Putamen (tissue), 1 donor: ENCODE measurements at places on chromosomes 12 and 14.

GRCh38 chr12:111428728-111429175, 23.0 kb downstream of the SH2B3 start:
- DNase-seq: no peak

GRCh38 chr12:100141666-100141997, 1.0 kb downstream of the BLTP3B start:
- peak; percentile 39 for DNase-seq

DNA sequence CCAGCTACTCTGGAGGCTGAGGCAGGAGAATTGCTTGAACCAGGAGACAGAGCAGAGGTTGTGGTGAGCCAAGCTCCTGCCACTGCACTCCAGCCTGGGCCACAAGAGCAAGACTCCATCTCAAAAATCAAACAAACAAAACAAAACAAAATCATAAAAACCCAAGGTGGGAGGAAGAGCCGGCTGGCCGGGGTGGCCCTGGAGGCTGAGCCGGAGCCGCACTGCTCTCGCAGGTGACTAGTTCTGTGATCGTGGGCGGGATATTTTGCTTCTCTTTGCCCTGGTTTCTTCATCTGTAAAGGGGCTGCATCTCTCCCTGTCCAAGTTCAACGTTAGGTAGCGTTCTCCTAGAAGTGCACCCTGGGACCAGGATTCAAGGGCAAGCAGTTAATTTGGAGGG, 73.4 kb downstream of the KIF26A start:
- DNase-seq: no peak

- DNase-seq: no peak
These were observed 210.3 kb upstream of the SFSWAP start for GRCh38 chr12:131500564-131500963.

DNA sequence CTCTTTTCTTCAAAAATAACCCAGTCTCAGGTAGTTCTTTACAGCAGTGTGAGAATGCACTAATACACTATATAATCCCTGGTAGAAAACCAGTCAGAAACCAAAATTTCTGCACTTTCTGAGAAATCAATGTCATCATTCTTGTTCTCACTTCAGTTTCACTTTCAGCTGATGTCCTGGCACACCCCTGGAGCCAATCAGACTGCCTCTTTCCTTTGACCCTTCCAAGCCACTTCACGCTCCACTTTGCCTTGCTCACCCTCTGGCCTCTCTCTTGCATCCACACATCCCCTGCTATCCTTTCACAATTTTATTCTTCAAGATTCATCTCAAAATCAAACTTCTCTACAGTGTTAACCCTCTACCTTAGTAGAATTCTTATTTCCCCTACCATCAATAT, 181.1 kb downstream of the ASCL1 start:
- DNase-seq: no peak

- DNase-seq: no peak
These were observed 43.1 kb upstream of the DLK1 start for GRCh38 chr14:100683578-100683977.

DNA sequence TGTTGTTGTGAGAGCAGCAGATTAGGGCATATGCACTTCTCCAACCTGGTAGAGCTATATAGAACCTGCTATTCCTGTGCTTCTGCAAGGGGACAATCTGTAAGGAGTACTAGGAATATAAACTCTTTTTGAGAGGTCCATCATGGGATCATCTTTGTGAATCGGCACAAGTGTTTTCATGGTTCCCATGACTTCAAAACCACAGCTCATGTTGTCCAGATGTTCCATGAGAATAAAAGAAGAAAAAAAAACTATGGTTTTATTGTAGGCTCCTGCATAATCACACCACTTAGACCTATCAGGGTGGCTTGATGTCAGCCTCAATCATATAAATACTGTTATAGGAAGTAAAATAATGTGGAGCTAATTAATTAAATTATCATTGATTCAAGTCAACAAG, 311.4 kb upstream of the ATP2B1 start:
- DNase-seq: no peak

GRCh38 chr12:80325167-80325959, 118.7 kb upstream of the PTPRQ start:
- DNase-seq: no peak

GRCh38 chr12:29053567-29053966, 95.5 kb upstream of the FAR2 start:
- DNase-seq: no peak

GRCh38 chr14:24607081-24607480, 2.4 kb downstream of the GZMH start:
- DNase-seq: no peak

GRCh38 chr12:64679487-64680001, 69.2 kb downstream of the RASSF3 start:
- DNase-seq: peak; percentile 26

- DNase-seq: no peak
These were observed 30.3 kb downstream of the DIO3 start for GRCh38 chr14:101591582-101591981.

GRCh38 chr12:119406811-119407210, 72.3 kb downstream of the CCDC60 start:
- DNase-seq: no peak

DNA sequence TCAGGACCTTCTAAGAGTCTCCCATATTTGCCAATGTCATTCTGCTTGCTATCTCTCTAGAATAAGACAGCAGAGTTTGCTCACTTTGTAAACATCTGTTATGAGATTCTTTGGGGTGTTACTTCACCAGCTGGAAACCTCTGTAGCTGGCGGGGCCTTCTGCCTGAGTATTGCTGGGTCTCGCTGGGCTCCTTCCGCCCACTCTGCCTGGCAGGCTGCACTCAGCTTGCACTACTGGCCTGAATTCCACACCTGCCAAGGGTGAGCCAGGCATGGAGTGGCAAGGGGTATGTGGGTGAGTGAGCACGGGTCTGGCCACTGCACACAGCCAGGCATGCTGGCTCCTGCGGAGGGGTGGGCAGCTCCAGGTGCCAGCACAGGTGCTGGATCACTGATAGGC, 267.3 kb upstream of the PDE3A start:
- DNase-seq: no peak

- no peak for DNase-seq
These were observed 130.0 kb downstream of the DPF3 start for GRCh38 chr14:72763892-72764291.

DNA sequence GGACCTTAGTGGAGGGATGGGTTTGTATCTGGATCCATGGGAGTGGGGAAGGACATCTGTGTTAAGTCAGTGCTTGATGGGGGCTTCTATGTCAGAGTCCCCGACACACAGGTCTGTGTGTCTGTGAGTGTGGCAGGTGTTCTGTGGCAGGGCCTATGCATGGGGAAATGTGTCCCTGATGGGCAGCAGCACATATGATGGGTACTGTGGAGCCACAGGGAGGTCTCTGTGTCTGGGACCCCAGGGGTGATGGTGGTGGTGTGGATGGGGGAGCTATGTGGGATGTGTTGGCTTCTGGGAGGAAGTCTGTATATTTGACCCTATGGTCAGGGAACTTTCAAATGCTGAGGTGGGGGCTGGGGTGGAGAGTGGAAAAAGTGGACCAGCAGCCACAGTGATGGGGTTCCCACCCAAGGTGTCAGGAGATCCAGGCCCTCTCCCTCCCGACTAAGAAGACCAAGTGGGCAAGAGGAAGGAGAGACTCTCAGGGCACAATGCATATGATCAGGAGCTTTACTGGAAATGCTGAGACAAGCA, 16.5 kb downstream of the KRT7 start:
- no peak for DNase-seq

GRCh38 chr12:57838594-57839302, 7.8 kb downstream of the CTDSP2 start:
- DNase-seq: no peak

DNA sequence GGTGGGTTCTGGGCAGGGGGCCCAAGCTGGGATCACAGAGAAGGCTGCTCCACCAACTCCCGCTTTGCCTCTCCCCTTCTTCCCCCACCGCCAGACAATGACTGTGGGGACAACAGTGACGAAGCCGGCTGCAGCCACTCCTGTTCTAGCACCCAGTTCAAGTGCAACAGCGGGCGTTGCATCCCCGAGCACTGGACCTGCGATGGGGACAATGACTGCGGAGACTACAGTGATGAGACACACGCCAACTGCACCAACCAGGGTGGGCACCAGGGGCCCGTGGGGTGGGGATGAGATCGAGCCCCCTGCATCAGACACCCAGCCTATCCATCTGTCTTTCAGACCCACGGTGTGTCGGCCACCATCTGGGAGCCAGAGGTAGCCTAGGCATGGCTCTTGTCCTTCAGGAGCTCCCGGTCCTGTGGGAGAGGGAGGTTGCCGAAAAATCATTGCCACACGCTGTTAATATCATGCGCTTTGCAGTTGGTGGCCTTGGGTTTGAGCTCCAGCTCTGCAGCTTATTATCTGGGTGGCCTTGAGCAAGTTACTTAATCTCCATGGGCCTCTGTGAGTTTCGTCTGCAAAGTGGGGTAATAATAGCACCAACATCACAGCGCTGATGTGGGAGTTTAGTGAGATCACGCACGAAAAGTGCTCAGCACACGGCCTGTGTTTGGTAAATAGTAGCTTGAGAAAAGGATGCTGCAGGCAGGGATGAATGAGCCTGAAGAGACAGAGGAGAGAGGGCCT, 21.8 kb upstream of the LRP1-AS start:
- no peak for DNase-seq

DNA sequence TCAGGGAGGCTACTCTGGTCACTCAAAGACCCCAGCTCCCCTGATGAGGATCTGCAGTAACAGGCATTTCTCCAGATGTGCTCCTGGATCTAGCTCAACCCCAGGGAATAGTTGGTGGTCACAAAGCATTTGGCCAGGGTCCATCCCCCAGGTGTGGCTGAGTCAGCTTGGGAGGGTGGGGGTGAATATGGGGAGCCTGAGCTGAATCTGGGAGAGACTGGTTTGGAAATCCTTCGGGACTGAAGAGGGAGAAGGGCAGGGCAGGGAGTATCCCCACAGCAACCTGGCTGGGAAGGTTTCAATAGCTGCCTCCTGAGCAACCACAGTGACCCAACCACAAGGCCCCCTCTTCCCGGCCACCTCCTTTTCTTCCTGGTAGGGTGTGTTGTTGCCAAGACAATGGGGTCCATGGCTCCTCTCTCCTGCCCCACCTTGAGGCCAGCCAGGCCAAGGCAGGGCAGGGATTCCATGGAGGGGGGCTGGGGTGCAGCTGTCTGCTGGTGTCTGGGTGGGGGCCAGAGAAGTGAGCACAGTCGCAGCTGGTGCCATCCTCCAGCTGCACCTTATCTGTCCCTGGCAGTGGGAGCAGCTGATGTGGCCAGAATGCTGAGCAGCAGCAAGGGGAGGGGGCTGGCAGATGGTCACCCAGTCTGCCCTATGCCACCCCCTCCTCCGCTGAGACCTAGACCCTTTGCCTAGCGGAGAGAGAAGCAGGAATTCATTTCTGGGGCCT, 5.5 kb downstream of the ASIC1 start:
- no peak for DNase-seq

DNA sequence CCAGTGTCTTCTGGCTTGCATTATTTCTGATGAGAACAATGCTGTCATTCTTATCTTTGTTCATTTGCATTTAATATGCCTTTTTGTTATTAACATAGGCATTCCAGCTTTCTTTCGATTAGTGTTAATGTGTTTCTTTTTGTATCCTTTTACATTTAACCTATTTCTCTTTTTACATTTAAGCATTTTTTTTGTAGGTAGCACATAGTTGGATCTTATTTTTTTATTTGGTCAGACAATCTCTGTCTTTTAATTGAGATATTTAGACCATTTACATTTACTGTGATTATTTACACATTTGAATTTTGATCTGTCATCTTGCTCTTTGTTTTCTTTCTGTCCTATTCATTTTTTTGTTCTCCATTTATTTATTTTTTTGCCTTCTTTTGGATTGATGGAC, 14.5 kb upstream of the KIF26A start:
- DNase-seq: no peak

- no peak for DNase-seq
These were observed 5.3 kb downstream of the TBX3 start for GRCh38 chr12:114678718-114679117.

DNA sequence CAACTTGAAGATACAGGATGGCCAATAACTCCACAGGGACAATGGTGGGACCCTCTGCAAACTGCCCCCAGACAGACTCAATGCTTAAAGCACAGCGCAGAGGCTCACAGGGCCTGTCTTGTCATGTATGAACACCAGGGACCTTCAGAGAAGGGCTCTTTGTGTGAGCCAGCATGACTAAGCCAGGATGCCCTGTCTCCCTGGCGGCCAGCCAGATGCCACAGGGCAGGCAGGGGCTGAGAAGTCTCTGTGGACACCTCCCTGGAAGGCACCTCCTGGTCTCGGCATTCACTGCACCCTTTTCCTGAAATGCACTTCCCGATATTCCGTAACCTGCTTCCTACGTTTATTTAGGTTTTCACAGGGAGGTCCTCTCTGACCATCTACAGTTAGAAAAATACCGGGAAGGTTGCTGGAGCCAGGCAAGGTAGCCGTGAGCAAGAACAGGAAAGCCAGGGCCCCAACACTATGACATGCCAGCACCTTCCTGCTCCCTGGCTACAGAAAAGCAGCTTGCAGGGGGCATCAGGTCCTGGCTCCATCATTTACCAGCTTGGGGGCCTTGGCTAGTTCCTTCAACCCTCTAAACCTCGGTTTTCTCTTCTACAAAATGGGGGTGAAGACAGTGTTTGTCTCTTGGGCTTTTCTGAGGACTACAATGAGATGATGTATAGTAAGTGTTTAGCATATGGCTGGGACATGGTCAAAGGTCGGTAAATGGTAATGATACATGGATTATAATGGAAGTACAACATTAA, 65.0 kb downstream of the PITPNM2 start:
- DNase-seq: no peak

- DNase-seq: no peak
These were observed 35.5 kb downstream of the ANO2 start for GRCh38 chr12:5909560-5909959.

DNA sequence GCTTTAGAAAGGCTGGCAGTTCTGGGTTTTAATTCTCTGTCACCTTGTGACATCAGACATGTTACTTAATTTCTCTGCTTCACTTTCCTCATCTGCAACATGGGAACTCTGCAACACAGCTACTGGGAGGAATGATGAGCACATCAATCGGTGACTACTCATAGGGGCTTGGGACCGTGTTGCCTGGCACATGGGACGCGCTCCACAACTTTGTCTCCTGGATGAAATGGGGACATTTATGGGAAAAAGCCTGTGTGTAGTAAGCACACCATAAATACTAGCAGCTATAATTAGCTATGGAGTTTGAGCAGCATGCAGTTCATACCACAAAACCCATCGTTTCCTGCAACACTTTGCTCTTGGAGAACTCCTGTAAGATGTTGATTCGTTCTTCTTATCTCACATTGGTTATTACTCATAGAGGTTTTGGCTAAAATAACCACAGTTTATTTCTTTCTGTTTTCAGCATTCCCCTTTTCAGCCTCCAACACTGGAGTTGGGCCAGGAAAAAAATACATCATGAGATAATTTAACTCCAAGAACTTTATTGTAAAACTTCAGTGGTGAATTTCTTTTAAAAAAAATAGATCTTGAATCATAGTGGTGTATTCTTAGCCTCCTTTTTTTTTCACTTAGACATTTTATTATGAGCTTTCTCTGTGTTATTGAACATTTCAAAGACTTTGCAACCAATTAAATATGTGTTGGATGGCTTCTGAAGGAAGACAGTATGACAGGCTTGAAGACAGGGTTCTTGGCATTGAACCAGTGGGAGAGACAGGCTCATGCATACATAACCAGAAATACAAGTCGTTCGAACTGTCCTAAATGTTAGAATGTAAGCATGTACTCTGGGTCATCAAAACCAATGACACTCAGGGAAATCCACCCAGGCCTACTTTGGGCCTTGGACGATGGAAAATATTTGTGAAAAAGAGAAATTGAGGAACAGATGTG, 72.7 kb downstream of the RIN3 start:
- no peak for DNase-seq
